ENCODE measurements at places on chromosomes 3 and 15.

DNA sequence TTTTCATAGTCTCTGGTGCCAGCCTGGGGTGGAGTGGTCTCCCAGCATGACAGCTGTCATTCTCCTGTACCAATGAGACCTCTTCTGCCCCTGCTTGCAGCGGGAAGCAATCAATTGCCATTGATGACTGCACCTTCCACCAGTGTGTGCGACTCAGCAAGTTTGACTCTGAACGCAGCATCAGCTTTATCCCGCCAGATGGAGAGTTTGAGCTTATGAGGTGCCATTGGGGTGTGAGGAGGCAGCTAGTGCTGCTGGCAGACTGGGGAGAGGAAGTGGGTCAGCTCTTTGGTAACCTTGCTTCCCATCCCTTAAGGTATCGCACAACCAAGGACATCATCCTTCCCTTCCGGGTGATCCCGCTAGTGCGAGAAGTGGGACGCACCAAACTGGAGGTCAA is 4.4 kb upstream of the ABCF3 start:
- DNase-seq, result no peak

- no peak for DNase-seq
Measured at GRCh38 chr3:130850843-130851242, 43.0 kb upstream of the ATP2C1 start.

- no peak for DNase-seq
Measured at GRCh38 chr15:77160562-77161478, 89.9 kb upstream of the TSPAN3 start.

DNA sequence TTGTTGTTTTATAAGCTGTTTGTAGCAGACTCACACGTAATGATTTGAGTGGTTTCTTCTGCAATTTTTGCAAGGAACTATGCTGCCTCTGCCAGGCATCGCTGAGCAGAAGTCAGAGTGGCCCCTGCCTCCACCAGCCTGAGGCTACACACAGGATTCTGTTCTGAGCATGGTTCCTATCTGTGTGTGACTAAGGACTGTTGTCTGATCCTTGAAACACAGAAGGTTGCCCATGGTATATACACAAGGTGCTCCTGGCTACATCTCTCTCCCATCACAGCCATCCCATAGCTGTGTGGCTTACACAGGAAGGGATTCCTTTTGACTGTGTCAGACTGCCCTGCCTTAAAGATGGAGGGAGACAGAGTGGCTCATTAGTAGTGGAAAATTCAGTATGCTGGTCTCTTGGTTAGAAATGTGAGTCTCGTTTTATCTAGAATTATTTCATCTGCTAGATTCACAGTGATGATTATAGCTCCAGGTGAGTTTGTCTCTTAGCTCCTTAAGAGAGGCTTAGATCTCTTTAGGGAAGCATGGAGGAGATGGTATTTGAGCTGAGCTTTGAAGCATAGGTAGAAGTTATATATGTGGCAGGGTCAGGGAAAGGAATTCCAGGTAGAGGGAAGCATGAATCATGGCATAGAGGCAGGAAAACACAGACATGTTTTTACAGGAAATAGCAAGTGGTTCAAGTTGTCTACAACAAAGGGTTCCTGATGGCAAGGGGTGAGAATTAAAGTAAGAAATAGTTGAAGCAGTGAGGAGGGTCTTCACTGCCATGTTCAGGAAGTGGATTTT is 37.5 kb downstream of the SNAPC5 start:
- DNase-seq, result no peak

- no peak for DNase-seq
Measured at GRCh38 chr3:1117843-1118473, 25.1 kb downstream of the CNTN6 start.

- no peak for DNase-seq
Measured at GRCh38 chr3:71300951-71301393, 282.6 kb downstream of the FOXP1 start.

DNA sequence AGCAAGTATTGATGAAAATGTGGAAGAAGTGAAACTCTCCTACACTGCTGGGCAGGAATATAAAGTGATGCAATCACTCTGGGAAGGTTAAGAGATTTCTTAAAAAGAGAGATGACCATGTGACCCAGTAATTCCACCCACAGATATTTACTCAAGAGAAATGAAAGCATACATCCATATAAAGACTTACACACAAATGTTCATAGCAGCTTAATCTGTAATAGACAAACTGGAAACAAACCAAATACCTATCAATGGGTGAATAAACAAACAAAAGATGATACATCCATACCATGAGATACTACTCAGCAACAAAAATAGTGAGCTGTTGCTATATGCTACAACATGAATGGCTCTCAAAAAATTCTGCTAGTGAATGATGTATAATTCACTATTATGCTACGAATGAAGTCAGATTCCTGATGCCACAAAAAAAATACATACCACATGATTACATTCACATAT is 463.3 kb downstream of the MAGI1 start:
- no peak for DNase-seq

- no peak for DNase-seq
Measured at GRCh38 chr3:18379647-18380046, 45.5 kb downstream of the SATB1 start.

DNA sequence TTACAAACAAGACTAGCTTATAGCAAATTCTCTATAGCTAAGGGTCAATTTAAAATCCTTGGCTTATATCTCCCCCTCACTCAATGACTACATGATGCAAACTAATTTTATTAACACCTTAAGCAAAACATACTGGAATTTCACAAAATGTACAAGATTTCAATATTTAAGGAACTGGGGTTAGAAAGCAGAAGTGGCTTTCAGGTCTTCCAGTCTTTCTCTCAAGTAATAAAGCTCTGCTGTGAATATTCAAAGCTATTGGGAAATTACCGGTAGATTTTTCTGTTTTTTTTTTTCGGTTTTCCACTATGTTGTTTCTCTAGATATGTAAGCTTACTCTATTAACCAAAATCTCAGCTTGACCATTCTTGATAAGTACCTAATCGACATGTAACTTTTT is 3.9 kb downstream of the EPM2AIP1 start:
- no peak for DNase-seq

GRCh38 chr15:44569316-44569715 is 32.4 kb downstream of the EIF3J start:
- DNase-seq, result no peak

GRCh38 chr3:120450600-120451271 is at the start of gene FSTL1:
TSS of gene FSTL1 (minus strand) at chr3:120450992. CDS start at chr3:120450746, 246 bp downstream.
- no peak for DNase-seq

DNA sequence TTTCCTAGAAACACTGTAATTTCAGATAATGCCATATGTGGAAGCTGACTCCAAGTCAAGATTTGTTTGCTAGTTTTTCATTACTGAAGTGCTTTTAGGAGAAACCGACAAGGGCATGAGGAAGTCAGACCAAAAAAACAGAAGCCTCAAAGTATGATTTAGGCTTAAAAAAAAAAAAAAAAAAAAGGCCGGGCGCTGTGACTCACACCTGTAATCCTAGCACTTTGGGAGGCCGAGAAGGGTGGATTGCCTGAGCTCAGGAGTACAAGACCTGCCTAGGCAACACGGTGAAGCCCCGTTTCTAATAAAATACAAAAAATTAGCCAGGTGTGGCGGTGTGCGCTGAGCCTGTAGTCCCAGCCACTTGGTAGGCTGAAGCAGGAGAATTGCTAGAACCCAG is 11.6 kb downstream of the RPL15 start:
- no peak for DNase-seq

- DNase-seq, result no peak
Measured at GRCh38 chr3:50490424-50490823, 13.0 kb downstream of the CACNA2D2 start.

- DNase-seq, result no peak
Measured at GRCh38 chr15:78895471-78895870, 22.8 kb downstream of the MORF4L1 start.

DNA sequence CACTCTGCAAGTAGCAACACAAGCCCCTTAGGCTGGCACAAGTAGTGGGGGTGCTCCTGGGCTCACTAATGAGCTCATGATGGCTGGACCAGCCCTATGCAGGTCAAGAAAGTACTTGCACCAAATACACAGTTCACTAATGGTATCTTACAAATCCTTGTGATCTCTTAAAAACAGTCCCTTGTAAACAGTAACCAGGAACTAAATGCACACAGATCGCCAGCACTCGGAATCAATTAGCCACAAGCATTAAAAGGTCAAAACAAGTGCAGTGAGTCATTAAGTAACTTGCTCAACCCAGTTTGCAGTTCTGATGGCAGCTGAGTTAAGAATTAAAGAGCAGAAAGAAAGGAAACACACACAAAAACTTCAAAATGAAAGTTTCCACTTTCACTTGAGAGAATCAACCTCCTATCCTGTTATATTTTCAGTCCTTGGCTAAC is 43.2 kb downstream of the ARHGEF3 start:
- no peak for DNase-seq

DNA sequence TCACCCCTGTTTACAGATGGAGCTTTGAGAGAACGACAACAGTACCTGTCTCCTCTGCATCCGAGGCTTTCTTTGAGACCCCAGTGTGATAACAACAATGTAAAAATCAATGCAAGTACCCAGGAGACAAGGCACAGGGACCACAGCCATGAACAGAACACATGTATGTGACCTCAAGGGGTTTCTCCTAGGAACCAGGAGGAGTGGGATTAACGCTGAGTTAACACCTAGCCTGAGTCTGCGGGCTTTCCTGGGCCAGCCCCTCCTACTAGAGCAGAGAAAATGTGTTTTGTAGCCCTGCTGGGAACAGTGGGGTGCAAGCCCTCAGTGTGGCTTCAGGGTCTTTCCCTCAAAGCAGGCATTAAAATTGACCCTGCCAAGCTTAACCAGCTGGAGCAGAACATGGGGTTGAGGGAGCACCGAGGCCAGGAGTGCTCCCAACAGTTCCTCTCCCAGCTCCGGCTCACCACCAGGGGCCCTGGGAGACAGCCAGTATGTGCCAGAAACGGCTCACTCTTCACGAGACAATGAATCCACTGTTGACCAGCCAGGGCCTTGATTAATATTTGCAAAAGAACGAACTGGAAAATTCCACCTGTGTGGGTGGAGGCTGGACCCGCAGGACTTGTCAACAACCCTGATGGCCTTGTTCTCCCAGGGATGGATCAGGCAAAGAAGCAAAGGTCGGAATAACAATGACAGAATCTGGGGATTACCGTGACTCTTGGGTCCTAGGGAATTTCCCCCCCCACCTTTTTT is 3.6 kb downstream of the CHDH start:
- no peak for DNase-seq

- DNase-seq, result no peak
Measured at GRCh38 chr15:49902685-49903501, 216.1 kb downstream of the ATP8B4 start.

Data from GOT3 (cell line).